ENCODE measurements at places on chromosomes 5 and 9.

DNA sequence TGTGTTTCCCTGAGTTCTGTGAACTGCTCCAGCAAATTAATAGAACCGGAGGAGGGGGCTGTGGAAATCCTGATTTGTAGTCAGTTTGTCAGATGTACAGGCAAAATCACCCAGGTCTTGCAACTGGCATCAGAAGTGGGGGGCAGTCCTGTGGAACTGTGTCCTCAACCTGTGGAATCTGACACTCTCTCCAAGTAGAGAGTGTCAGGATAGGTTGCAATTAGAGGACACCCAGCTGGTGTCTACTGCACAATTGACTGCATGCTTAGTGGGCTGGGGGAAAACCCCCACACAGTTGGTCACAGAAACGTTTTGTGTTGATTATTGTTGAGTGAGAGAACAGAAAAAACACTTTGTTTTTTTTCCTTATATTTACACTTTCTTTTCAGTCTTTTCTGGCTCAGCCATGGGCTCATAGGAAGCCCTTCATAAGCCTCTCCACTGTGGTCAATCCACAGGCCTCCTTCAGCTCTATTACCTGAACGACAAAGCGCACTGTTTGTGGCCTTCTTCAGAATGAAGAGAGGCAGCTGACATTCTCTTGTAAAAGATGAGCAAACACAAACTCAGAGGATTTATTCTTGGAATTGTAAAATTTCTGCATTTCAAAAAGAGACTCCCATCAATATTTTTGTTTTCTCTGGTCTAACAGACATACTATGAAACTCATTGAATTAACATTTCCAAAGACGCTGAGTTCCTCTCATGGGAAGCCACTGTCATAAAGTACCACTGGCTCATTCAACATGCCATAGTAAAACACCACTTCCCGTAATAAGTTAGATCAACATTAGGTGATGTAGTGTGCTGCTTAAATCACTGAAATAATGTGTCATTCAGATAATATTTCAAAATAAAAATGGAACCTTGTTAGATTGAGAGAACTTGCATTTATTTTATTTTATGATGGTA lies 348.9 kb upstream of the RFX3 start:
- DNase-seq, result no peak

GRCh38 chr5:44774279-44774880 lies 34.4 kb upstream of the MRPS30 start:
- DNase-seq, result no peak

DNA sequence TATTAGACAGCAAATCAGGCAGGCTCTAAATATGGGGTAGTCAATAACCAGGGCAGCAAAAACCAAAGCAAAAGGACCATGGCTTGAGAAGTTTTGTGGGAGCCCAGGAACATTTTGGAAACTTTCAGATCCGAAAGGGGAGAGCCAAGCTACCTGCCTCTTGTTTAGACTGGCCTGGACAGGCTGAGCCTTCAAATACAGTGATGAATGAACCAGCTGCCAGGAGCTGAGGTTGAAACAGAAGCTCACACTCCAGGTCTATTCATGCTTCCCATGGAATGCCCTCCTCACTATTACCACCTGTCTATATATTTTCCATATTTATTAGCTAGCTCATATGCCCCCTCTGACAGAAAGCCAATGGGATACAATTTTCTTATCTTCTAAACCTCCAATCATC lies 150.8 kb upstream of the SLC44A1 start:
- DNase-seq, result no peak

- DNase-seq, result no peak
Measured at GRCh38 chr9:116285320-116285719, 131.7 kb downstream of the PAPPA start.

- no peak for DNase-seq
Measured at GRCh38 chr5:11305245-11305644, 544.2 kb upstream of the DAP start.

DNA sequence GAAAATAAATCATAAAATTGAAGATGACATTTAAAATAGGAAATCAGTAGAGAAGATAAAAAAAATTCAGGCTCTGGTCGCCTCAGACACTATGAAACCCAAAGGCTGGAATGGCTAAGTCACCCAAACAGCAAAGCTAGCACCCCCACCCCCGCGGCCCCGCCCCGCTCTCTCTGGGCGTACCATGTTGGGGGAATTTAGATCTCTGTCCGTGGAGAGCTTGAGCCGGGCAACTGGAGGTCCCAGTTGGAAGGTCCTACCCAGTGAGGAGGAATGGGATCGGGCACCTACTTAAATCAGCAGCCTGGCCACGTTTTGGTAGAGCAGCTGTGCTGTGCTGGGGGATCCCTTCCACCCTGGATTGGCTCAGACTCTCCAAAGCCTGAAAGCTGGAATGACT lies 150.6 kb upstream of the ANKRD55 start:
- no peak for DNase-seq

- DNase-seq, result no peak
Measured at GRCh38 chr5:170151097-170151831, 45.6 kb downstream of the FOXI1 start.

DNA sequence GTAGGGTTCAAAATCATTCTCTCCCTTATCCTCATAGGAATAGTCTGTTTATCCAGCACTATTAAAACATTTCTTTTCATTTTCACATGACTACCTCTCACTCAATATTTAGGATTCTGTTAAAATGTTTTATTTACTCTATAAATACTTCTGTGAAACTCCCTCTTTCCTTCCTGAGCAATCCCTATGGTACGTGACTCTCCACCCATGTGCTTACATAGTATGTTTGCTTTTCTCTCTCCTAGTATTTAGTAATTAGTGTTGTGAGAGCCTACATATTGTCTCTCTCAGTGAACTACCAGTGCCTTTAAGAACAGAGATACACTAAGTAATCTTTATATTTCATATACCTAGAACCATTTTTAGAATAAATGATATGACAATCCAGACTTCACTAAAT lies 46.0 kb downstream of the PTPRD start:
- no peak for DNase-seq

- DNase-seq, result no peak
Measured at GRCh38 chr5:16886366-16886736, 49.7 kb downstream of the MYO10 start.

DNA sequence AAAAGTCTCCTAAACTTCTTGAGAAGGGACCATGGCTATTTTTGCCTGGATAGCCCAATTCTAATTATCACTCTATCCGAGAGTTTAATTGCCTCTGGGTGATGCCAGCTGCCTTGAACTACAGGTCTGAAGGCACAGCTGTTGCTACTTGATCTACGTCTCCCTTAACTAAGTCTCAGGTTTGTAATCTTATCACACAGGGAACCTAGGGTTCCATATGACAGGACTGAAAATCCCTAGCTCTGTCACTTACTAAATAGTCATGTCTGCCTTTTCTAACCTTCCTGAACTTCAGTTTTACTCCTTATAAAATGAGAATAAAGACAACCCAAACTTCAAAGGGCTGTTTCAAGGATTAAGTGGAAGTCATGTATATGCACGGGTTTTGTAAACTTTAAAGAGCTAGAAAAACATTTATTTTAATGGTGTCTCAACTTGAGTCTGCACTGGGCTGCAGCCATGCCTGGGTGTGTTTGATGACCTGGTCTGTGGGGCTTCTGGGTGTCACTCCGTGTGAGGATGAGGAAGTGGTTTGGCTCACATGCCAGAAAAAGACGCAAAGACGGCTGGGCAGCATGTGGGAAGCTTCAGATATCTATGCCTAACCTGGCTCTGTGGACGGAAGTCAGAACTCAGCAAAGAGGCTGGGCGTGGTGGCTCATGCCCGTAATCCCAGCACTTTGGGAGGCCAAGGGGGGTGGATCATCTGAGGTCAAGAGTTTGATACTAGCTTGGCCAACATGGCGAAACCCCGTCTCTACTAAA lies 129.3 kb upstream of the SLC44A1 start:
- peak; percentile 3 for DNase-seq

DNA sequence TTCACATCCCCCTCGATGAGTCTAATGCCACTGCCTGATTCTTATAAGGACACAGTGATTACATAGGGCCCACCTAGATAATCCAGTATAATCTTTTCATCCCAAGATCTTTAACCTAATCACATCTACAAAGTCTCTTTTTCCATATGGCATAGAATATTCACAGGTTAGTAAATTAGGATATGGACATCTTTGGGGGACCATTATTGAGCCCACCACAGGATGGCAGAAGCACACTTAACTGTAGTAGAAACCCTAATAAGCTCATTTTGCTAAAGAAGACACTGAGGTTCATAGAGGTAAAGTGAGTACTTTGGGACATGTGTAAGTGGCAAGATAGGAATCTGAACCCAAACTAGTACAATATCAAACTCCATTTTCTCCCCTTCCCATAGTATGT lies 38.9 kb downstream of the ASTN2 start:
- no peak for DNase-seq

GRCh38 chr9:129487658-129488483 lies 133.0 kb downstream of the C9orf50 start:
- DNase-seq, result peak; percentile 63

- DNase-seq, result peak; percentile 85
Measured at GRCh38 chr5:179550511-179551342, at the start of gene RUFY1. Gene RUFY1, plus strand, starts transcription at chr5:179550554. Its CDS starts 16 bp downstream, at chr5:179550570.

DNA sequence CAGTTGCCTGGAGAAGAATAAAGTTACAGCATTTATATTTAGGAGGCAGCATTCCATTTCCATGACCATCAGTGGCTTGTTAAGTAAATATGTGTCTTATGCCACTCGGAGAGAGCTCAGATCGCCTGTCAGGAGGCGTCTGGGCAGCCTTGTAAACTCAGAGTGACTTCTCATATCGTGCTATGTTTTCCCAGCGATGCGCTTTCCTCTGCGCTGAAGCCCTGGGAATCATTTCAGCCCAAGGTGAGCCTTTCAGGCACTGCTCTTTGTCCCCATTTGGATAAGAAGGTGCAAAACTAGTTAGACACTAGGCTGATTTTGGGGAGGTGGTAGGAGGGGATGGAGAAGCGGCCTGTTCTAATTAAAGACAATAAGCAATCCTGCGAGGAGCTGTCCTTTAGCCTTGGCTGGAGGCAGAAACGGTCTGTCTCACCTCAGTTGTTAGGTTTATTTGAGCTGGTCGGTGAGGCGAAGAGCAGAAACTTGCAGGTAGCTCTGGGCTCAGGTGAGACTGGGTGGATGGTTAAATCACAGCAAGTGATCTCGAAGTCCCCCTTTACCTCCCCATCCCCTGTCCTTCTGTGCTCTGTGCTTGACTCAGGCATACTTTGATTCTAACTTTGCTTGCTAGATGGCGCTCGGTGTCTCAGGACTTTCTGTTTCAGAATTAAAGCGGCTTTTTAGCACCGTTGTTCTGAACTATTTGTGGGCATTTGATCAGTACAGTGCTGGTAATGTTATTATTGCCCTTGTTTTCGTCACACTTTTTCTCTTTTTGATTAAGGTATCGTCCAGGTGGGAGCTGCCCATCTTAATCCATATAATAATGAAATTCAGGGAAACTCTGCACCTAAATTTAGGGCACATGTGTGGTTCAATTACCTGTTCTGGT lies 24.6 kb downstream of the NR2F1 start:
- no peak for DNase-seq

GRCh38 chr5:37028910-37029309 lies 152.3 kb downstream of the NIPBL start:
- no peak for DNase-seq

DNA sequence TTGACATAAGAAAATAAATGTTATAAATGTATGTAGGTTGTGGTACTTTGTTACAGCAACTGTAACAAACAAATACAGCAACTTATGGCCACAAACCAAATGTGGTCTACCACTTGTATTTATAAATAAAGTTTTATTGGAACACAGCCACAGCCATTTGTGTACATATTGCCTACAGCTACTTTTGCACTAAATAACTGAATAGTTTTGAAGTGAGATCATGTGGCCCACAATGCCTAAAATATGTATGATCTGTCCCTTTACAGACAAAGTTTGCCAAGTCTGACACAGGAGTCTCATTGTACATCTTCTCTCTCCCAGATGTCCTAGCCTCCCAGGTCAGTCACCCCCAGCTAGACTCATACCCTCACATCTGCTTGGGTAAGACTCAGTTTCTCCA lies 283.6 kb upstream of the PRDM9 start:
- DNase-seq, result no peak

GRCh38 chr5:140175367-140176030 lies 511 bp downstream of the CYSTM1 start:
- DNase-seq, result peak; percentile 61

DNA sequence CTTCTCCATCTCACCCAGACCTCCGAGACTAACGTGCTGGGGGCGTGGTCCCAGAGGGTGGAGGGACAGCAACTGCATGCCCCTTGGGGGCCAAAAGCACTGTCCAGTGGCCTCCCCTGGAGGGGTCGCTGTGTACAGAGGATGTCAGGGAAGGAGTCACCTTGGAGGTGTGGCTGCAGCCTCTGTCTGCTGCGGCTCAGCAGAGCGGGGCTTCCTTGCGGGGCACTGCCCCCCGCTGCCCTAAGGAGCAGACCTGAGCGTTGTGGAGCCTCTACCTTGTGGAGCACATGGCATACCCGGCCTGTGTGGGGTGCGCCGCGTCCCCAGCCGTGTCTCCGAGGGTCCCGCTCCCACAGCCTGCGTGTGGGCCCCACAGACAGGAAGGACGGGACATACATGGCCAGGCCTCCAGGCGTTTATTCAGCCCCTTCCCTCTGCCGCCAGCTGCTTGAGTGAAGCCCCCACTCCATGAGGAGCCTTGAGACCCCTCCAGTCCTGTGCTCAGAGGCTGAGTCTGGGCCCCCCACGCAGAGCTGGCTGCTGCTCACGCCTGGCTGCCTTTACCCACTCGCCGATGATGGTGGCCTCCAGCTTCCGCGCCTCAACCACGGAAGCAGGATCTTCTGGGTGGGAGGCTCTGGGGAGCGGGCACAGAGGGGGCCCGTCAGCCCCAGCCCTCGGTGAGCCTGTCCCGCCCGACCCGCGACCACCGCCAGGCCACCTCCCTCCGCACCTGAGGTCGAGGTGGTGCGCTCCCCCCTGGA lies 4.2 kb downstream of the DPP7 start:
- no peak for DNase-seq

GRCh38 chr5:131436081-131436480 lies 172.2 kb downstream of the CDC42SE2 start:
- DNase-seq, result no peak

DNA sequence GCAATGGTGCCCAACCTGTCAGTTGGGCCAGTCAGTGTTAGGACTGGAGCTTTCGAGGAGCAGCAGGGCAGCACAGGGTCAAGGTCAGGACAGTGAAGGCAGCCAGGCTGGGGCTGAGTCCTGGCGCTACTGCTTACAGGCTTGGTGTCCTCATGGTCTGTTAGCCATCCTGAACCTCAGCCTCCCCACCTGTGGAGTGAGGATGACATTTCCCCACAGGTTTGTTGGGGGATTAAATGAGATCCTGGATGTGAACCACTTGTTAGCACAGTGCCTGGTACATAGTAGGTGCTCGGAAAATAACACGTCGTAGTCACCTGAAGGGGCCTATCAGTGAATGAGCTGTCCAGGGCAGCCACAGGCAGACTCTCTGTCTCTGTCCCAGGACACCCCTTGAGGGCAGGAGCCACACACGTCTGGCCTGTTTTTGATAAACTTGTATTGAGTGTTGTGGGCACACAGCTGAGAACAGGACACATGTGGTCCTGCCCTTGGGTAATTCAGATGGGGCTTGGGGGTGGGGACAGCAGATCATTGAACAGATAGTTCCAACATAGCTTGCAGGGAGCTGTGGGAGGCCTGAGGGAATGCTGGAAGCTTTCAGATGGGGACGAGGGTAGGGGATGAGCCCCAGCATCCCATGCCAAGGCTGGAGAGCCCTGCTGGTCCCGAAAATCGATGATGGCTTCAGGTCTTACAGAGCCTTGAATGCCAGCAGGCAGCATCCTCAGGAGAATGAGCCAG lies 69.3 kb downstream of the AMBP start:
- no peak for DNase-seq

GRCh38 chr9:130126721-130127433 lies 45.3 kb upstream of the NCS1 start:
- no peak for DNase-seq

Data from stimulated activated CD4-positive, alpha-beta T cell treated with anti-CD3 and anti-CD28 coated beads, Interleukin-4, amount 100 ng/mL, for 1 hour (primary cell).